ENCODE measurements at places on chromosomes 7 and 10.

- DNase-seq = no peak
These were observed 259.3 kb upstream of the TMEM72 start for GRCh38 chr10:44651834-44652233.

GRCh38 chr7:157270060-157270444, 66.8 kb upstream of the DNAJB6 start:
- DNase-seq = no peak

DNA sequence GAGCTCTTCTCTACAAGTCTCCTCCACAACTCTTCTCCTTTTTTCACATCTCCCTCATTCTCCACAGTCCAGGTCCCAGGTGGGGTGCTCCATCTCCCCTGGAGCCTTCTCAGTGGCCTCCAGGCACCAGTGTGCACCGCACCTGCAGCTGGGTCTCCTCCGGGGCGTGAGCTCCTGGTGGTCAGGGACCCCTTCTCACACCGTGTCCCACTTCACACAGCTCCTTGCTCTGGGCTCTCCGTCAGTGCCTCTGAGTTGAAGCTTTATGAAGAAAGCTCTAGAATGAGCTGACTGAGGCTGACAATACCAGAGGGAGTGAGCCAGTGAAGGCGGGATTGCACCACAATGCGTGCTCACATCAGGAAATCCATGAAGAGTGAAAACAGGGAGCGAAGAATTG, 290.2 kb downstream of the DNAJB6 start:
- no peak for DNase-seq

DNA sequence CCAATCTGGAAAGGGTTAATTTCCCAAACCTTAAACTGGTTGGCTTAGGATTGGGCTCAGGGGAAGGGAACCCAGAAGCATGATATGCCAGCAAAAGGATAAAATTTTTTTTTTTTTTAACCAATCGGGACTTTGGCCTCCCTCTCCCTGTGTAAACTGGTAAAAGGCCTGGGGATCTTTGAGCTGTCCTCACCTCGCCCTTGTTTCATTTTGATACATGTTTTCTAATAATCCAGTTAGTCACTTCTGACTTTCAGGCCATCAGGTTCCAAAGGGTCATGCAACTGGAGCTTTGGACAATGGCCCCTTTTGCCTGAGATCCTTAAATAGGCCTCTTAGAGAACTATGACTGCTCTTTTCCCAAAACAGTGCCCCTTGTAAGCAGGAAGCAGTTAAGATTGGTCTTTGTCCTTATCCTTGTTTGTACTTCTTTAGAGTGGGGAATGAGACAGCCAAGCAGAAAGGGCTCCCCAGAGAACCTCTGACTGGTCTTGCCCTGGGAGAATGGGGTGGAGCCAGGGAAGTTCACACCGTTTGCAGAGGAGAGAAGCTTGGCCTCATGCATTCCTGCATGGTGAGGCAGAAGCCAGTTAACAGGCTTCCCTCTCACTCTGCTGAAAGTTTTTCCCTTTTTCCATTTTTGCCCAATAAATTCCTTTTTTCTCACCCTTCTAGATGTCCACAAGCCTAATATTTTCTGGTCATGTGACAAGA, 424.2 kb upstream of the CNTNAP2 start:
- DNase-seq = no peak

GRCh38 chr10:33534416-33534815, 199.9 kb upstream of the NRP1 start:
- DNase-seq = no peak

- DNase-seq = no peak
These were observed 73.7 kb upstream of the BAIAP2L1 start for GRCh38 chr7:98474558-98474957.

GRCh38 chr10:134247-135131, 766 bp upstream of the ZMYND11 start:
- peak; percentile 39 for DNase-seq

DNA sequence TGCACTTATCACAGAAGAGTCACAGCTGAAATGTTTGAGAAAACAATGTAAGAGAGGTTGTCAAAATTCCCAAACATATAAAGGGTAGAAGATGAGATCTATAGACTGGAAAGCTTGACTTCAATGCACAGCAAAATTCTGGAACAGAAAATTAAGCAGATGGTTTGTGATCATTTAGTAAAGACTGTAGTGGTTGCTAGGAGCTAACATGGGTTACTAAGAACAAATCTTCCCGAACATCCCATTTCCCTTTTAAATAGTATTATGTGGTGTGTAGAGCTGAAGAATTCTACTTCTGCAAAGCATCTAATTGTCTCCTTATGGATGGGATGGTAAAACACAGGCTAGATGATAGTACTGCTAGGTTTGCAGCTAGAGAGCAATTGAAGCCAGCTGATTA, 312.3 kb downstream of the CAMK1D start:
- DNase-seq = no peak

DNA sequence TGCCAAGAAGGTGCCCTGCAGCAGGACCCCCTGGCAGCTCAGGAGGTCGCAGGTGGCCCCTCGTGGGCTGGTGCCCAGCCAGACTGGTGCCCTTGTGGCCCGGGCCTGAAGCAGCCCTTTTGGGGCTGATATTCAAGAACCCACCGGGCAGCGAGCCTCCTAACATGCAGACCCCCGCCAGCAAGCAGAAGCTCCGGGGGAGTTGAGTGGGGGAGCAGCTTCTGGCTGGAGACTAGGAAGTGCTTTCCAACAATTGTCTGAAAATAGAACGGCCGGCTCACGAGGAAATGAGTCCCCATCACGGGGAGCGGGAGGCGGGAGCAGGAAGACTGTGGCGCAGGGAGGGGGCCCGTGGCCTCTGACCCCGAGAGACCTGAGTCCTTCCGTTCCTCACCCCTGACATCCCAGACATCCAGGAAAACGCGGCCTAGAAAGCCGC, 9.5 kb upstream of the INTS1 start:
- DNase-seq = no peak

- no peak for DNase-seq
These were observed 7.4 kb downstream of the CYP3A43 start for GRCh38 chr7:99835189-99835588.

DNA sequence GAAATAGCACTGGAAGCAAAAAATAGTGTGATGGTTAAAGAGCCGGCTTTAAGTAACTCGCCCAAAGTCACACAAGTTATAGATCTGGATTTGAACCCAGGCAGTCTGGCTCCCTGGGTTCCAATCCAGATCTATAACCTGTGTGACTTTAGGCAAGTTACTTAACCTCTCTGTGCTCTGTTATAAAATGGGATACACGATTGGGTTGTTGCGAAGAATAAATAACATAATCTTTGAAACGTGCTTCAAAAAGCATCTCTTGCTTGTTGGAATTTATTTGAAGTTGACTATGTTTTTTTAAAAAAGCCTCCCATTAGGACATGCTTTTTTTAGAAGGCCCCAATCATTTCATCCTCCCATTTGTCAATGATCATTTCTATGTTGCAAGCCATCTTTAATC, 3.5 kb upstream of the LCOR start:
- no peak for DNase-seq

DNA sequence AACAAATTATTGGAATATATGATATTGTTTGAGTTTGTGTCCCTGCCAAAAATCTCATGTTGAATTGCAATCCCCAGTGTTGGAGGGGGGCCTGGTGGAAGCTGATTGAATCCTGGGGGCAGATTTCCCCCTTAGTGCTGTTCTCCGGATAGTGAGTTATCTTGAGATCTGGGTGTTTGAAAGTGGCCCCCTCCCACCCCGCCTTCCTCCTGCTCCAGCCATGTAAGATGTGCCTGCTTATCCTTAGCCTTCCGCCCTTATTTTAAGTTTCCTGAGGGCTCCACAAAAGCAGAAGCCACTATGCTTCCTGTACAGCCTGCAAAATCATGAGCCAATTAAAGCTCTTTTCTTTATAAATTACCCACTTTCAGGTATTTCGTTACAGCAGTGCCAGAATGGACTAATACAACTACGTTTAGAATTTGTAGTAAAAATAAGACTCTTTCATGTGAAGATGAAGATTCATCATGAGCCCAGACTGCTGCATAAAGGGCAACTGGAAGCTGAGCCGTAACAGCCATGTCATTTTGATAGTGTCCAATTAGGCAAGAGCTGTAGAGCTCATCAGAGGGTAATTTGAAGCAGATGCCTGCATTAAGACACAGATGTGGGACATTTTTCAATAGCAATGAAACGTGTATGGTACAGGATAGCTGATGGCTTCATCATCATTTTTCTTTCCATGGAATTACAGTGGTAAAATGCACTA, 1007.2 kb downstream of the REEP3 start:
- DNase-seq = no peak

DNA sequence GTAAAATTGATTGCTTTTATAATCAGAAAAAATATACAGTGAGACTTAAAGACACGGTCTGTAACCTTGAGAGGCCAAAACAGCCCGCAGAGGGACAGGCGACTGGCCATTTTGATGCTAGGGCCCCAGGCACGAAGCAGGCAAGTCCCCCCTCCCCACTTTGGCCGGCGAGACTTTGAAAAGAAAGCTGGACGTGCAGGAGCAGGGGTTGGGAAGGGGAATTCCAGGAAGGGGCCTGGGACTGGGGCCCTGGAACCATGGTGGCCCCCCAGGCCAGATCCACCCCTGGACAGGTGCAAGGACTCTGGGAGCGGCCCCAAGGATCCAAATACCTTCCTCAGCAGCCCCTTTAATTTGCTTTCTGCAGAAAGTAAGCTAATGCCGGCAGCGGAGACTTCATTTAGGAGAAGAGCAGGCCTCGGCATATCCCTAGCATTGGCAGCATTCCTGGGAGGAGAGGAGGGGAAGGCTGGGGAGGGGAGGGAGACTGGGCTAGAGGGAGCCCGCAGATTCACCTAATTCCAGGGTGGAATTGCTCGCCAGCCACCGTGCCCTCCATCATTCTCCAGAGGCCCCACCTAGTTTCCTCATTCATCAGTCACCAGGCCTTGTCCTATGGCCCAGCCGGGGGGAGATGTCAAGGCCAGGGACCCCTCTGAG, 24.9 kb upstream of the TNRC18 start:
- DNase-seq = no peak

- no peak for DNase-seq
These were observed 199.2 kb downstream of the JCAD start for GRCh38 chr10:29860166-29860565.

- DNase-seq = no peak
These were observed 88.9 kb downstream of the C1GALT1 start for GRCh38 chr7:7271094-7271874.

DNA sequence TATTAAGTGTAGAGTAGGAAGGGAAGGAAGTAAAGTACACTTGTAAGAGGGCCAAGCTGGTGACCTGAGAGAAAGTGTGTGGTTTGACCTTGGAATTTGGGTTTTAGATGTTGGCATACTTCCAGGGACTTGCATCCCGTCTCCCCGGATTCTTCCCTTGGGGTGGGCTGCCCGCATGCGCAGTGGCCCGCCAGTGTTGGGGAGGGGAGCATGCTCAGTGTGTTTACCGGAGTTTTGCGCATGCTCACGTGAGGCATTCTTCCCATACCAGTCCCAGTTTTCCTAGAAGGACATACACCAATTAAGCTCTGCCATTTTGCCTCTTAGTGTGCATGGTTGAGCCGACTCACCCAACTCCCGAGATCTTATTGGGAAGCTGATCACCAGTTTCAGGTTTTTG, 9.4 kb downstream of the PDSS1 start:
- no peak for DNase-seq

DNA sequence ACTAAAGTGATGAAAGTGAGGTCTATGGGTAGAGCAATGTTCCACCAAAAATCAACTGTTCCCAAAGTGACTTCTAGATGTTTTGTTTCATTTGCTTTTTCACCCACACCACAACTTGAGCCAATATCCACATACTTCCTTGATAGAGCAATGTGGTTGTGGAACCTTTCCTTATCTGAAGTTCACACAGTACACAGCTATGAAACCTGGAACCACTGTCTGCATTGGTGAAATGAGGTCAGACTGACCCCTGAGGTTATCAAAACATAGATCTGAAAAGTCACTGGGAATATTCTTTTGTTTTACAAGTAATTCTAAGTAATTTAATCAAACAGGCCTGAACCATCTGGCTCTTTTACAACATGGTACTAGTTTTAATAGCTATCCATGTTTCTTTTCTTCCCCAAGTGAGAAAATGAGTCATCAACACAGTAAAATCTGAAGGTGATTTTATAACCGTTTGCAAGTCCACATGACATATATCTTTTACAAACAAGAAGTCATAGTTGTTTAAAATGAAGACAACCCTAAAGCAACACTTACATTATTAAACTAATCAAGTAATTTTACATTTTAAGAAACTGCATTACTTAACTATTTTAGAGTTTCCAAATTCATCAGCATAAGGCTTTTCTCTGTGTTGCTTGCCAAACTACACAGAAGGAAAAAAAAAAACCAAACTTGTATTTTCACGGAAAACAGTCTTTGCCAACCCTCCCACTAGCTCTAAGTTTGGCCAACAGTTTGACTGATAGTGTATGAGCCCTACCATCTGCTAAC, 80.3 kb downstream of the LRRC17 start:
- DNase-seq = no peak

DNA sequence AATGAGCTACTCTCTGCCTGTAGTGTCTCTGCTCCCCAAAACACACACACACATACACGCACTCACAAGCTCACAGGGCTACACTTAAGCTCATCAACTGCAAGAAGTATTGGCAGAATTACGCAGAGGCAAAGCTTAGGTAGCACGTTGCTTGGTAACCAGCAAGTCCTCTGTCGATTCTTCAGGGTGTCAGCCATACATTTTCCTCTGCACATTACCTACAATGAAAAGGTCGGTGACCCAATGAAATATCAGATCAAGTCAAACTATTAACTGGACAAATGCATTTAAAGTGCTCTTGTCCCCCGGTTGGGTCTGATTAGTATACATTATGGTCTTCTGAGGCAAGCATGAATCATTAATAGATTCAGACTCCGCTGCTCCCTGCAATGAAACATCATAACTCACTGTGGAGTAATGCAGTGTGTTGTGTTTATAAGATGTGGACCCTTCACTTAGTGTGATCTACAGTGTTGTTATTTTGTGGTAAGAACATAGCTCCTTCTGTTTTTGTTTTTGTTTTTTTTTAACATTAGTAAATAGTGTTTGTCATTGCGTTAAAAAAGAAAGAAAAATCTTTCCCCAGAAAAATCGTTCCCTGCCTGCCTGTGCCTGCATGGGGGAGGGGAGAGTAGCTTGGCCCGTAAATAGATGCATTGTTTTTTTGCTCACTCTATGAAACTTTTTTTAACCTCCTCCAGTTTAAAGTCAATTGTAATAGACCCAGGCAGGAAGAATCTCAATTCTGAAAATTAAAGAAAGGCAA, 325.5 kb downstream of the SFMBT2 start:
- no peak for DNase-seq

- DNase-seq = no peak
These were observed 6.0 kb upstream of the ZDHHC4 start for GRCh38 chr7:6571160-6571779.

GRCh38 chr10:43198682-43199005, 60.4 kb downstream of the CSGALNACT2 start:
- DNase-seq = no peak

DNA sequence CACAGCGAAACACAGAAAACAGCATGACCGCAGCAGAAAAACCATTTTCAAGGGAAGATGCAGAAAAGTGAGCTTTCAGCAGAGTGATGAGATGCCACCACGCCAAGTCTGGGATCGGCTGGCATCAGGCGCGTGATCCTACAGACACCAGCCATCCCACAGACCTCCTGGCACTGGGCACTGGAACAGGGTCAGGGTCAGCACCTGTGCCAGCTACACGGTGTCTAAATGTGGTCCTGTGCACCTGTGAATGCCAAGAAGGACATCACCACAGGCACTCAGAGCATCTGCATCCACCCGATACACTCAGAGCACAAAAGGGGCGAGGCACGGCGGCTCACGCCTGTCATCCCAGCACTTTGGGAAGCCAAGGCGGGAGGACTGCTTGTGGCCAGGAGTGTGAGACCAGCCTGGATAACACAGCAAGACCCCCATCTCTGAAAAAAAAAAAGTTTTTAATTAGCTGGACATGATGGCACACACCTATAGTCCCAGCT, 31.5 kb downstream of the STK32C start:
- DNase-seq = no peak
